ENCODE measurements at places on chromosomes 5 and 9.

- peak; percentile 25 for DNase-seq
Measured at GRCh38 chr9:19050637-19051591, 1.7 kb downstream of the RRAGA start.

DNA sequence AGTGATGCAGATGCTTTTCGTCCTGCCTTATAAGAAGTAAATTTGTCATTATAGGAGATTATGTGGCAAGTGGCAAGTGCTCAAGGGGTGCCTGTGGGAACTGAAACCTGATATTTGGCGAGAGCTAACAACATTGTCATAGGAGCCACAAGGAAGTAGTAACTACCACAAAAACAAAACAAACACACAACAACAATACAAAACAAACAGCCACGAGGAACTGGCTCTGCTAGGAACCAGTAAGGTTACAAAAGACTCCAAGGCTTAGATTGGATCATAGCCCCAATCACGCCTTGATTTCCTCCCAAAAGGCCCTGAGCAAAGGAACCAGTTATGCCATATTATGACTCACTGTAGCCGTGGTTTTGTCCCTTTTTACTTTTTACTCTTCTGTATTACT, 1045.2 kb downstream of the CDH12 start:
- DNase-seq, result peak; percentile 7

DNA sequence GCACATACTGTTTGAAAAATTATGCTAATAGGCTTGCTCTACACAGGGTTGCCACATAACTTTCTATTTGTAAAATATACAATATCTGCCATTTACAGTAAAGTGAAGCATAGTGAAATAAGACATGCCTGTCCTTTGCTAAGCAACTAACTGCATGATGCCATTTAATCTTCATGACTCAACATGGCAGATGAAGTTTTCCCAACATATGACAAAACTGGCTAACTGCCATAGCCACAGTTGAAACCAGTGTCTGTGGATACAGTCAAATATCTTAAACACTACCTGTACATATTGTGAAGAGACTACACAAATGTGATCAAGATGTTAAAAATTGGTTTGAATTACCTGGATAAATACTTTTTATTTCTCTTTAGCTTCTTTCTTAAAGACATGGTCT, 3.1 kb upstream of the DMAC1 start:
- DNase-seq, result no peak

DNA sequence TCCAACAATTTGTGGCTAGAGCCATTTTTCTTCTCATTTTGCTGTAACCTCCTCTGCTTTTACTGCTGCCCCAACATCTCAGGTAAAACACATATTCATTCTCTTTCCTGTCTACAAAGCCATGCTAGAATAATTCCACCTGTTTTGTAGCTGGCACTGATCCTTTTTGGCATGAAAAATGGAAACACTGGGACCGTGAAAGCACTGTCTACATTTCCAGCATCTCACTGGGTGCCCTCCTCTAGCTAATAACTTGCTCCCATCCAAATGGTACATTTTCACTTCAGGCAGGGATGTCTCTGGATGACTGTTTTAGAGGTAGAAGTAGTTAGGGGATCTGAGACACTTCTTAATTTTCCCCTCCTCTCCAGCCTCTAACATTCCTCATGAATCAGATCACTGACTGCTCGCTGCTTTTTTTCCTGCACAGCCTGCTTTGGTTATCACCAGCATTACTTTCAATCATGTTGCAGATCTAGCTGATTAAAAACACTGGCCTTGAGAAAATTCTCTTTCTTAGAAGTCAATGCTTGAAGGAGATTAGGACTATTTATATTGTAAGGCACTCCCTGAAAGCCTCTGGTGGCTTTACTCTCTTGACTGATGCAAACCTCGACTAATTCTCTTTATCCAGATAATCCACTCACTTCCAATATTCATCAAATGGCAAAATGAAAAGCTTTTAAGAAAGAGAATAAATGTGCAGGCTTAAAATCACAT, 1312.6 kb upstream of the DMAC1 start:
- DNase-seq, result no peak

- DNase-seq, result no peak
Measured at GRCh38 chr9:129612815-129613519, 7.9 kb downstream of the C9orf50 start.

- no peak for DNase-seq
Measured at GRCh38 chr5:68644971-68645370, 429.4 kb downstream of the PIK3R1 start.

GRCh38 chr5:32852976-32853375, 141.9 kb downstream of the NPR3 start:
- no peak for DNase-seq

- peak; percentile 77 for DNase-seq
Measured at GRCh38 chr5:10307206-10308148, at the start of gene CMBL. Gene CMBL, minus strand, starts transcription at chr5:10307902. Its CDS starts 17,140 bp downstream, at chr5:10290762.

DNA sequence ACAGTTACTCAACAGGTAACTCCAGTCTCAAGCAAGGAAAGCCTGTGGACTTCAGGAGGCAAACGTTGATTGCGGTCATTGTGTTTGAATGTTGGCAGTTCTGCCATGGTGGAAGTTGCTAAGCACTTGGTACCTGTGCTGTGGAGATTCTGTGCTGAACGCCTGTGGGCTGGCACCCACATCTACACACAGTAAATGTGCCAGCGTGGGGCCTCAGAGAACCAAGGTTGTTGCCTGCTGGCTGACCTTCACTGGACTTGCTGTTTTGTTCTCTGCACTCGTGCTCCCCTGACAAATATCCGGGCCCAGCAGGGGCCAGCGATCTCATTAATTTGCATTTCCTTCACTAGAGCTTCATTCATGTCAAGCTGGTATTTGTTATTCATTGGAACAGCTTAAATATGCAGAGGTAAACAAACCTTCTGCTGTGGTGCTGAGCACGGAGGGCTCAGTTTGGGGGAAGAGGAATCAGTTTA, 141.8 kb downstream of the PRKACG start:
- no peak for DNase-seq

GRCh38 chr5:17305964-17306725, 88.7 kb downstream of the BASP1 start:
- peak; percentile 34 for DNase-seq

- DNase-seq, result no peak
Measured at GRCh38 chr5:170430866-170431437, 41.8 kb upstream of the KCNMB1 start.

- DNase-seq, result no peak
Measured at GRCh38 chr5:78716206-78716605, 67.6 kb upstream of the LHFPL2 start.

DNA sequence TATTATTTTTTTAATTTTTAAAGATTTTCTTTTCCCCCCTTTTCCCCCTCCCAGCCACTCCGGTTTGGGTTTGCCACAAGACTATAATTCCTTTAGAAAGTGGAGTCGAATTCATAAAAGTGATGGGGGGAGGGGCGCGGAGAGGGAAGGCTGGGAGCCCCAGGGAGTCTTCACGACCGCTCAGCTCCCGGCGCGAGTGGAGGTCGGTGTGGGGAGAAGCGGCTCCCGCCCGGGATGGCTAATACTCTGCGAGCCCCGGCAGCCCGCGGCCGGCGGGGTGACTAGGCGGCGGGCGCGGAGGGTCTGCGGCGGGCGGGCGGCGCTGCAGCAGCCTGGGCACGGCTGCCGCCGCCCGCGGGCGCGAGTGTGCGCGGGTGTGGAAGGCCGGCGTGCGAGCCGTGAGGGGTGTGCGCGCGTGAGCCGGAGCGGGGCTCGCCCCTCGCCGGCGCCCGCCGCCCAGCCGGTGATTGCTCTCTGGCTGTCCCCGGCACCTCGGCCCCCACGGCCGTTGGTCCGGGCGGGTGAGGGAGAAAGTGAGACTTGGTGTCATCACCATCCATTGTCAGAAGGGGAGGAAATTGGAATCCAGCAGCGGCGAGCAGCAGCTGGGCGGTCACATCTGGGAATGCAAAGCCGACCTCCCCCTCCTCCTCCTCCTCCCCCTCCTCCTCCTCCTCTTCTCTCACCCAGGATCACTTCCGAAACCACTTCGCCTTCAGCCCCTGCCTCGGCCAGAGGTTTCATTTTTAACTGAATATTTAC, at the start of gene PARP8:
PARP8 (plus strand) TSS at position 377 of the 762 bp plus-strand sequence. CDS start 459 bp downstream, outside the sequence.
- DNase-seq, result peak; percentile 41

DNA sequence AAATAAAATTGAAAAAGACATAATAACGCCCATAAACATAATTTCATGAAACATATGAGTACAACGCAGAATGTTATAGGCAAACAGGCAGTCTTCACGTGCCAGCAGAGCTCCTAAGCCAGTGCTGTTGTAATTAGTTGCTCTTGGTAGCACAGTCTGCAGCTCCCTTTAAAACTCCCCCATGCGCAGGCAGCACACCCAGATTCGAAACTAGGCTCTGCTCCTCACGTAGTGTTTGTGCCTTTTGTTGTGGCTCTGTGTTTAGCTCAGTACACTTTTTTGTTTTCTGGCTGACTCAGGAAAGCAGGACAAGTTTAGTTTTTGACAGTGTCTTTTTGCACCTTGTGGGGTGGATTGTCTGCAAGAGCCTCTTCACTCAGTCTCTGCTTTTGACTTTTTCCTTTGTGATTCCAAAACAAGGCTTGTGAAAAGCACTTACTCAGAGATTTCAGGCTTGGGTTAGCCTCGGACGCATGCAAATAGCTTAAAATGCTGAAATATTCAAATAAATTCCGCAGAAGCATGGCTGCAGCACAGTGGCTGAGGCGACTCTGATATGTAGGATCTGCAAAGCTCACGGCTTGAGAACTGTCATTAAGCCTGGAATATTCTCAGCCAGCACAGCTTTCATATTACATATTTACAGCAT, 113.6 kb downstream of the IRX1 start:
- no peak for DNase-seq

- peak; percentile 96 for DNase-seq
Measured at GRCh38 chr9:115234094-115234493, 116.1 kb upstream of the TNC start.

- no peak for DNase-seq
Measured at GRCh38 chr9:84079994-84080393, 99.4 kb downstream of the RMI1 start.

DNA sequence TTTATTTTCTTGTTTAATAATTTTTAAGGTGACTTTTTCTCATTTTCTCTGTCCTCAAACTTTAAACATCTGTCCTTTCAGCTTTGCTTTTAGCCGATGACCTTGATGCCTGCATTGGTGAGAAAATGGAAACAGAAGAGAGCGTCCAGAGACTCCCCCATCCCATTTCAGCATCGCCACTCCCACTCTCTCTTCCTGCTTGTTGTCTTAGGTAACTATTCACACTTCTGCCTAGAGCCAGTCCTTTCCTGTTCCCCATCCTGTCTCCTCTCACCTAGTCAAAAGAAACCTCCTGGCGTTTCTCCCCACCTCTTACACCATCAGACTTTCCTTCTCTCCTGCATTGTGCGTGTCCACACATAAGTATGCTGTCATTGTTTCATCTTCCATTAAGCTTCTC, 124.6 kb downstream of the MAST4 start:
- no peak for DNase-seq

All from RWPE1 (cell line).